ENCODE measurements at places on chromosomes 7 and 10.

DNA sequence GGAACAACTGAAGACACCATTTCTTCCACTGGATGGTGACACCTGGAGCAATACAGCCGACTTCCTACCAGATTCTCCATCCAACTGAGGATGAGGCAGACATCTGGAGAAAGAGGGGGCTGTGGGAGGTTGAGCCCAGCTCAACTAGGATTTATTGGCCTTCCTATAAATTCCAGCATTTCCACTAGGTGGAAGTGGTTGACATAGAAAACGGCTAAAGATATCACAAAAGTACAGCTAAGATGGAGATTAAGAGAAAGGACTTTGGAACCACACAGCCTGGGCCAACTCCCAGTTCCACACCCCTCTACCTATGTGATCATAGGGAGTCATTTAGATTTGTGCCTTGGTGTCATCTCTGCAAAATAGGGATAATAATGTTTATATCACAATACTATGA lies 61.3 kb upstream of the CAV2 start:
- DNase-seq = no peak

DNA sequence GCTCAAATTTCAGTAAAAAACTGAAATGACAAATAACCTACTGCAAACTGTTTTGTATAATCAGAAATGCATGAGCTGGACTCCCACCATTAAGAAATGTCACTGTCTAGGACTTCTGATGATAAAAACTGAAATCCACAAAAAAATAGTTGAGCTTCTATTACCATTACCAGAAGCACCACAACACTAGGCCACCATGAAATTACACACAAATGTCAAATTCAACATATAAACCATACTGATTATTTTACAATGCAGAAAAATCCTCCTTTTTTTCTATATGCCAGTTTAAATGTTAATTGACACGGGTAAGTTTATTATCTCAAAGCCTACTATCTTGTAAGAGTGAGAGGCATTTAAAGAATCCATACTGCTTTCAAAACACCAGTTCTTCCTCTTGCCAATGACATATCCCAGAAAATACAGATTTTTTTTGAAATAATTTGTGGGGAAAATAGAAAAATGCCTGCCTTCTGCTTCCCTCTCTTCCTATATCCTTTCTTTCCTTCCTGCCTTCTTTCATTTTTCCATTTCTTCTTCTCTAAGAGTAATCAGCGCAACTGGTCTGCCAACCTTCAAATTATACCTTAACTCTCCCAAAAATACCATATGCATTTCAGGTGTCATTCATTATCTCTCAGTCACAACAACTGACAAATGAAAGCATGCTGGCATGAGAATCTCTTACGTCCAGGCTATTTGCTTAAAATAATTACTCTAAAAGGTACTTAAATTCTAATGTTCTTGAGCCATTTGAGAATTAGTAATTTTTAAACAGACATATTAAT lies 12.3 kb downstream of the PDK4 start:
- no peak for DNase-seq

DNA sequence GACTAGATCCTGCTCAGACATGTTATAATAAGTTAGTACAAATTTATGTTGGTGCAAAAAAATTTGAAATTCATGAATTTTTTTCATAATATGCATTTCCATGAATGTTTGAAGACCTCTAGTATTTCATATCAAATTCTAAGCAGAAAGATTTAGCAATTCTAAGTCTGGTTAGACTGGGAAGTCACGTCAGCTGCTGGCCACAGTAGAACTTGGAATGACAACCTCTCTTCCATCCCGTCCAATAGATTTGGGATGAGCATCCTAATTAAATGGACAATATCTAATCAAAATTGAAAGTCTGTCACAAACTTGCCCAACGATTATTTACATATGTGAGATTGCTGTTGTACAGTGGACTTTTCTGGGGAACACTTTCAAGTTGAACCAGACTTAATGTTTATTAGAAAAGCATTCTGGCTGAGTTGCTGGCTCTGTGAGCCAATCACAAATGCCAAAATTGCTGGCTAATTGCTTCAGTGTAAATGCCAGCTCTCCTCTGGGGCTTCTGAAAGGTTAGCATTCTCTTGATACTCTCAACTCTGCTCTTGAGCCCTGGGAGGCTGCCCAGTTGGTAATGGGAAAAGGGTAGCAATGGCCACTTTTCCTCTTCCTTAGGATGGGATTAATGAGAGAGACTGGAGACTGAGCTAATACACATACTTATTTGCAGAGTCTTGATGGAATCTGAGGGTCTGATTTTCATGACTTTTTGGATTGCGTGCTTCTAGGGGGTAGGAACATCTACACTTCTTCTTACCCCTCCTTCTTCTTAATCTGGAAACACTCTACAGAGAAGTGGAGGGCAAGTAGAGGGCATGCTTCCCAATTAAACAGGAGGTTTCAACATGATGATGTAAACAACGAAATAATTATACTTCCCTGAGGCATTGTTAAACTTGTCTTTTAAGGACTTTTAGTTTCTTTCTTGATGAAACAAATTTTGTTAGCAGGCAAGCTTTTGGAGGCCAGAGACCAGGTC lies 253.5 kb downstream of the BAMBI start:
- DNase-seq = no peak

DNA sequence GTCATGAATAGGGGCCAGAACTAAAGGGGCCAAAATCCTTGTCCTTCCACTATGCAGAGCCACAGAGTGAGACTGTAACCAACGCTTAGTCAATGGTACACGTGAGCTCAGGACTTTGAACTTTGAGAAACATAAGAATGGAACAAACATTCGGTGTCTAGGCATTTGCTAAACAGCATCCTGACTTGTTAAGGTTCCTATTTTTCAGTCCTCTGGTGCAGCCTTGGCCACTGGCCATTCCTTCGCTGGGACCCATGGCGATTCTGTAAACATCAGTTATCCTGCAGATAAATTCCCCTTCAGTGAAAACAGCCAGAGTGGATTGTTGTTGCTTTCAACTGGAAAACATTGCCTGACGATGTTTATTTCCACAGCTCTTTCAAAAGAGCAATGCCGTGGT lies 266.8 kb downstream of the SORCS1 start:
- DNase-seq = no peak

DNA sequence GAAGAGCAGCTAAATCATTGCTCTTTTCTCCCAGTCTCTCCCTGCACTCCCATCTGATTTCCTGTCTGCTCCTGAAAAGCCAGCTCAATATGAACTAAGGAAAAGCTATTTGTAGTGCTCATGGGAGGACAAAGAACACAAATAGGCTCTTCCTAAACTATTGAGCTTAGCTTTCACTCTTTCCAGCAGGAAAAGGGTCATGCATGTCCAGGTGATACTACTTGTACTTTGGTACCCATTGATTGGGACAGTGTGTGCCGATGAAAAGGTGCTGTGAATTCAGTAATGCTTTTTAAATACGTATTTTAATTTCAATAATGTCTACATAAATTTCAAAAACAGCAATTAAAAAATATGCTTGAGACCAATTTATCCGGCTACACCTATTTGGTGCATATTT lies 37.5 kb upstream of the ATXN7L1 start:
- no peak for DNase-seq

DNA sequence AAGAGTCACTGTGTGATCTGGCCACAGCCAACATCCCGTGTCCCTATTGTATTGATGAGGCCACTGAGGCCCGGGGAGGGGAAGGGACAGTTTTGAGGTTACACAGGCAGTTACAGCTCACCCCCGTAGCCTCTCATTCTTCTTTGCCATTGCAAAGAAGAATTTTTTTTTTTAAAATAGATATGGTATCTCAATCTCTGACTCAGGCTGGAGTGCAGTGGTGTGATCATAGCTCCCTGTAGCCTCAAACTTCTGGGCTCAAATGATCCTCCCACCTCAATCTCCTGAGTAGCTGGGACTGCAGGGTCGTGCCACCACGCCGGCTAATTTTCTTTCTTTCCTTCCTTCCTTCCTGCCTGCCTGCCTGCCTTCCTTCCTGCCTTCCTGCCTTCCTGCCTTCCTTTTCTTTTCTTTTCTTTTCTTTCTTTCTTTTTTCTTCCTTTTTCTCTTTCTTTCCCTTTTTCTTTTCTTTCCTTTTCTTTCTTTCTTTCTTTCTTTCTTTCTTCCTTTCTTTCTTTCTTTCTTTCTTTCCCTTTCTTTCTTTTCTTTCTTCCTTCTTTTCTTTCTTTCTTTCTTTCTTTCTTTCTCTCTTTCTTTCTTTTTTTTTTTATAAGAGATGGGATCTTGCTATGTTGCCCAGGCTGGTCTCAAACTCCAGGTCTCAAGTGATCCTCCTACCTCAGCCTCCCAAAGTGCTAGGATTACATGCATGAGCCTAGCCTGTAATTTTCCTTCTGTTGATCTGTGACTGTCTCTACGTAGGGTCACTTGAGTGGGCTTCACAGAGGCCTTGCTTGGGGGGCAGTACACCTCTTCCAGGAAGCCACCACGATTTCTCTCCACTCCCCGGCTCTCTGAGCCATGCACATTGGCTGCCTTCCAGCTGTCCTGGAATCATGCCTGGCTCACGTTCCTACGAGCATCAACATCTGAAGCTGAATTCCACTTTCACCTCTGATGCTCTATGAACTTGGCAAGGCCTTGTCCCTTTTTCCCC lies 31.3 kb downstream of the TMEM270 start:
- no peak for DNase-seq

GRCh38 chr7:127893547-127893946 lies 137.7 kb downstream of the LRRC4 start:
- no peak for DNase-seq

DNA sequence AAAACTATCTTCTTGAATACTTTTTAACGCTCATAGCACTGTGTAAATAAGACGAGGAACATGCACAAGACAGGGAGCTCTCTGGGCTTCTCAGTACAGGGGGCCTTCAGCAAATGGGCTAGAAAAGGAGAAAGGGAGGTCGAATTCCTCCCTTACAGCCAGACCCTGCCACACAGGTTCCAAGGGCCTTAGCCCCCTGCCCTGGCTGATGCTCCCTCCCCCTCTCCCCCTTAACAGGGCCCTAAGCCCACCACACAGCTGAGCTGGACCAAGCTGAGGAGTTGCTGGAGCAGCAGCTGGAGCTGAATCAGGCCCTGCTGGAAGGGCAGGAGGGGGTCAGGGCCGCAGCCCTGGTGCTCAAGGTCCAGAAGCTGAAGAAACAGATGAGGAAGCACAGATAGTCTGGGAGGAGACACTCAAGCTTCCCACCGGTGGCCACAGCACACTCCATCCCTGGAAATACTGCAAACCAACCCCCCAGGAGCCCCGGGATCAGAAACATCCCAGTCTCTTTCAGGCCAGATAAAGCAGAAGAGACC lies 153.9 kb downstream of the SNX13 start:
- no peak for DNase-seq

DNA sequence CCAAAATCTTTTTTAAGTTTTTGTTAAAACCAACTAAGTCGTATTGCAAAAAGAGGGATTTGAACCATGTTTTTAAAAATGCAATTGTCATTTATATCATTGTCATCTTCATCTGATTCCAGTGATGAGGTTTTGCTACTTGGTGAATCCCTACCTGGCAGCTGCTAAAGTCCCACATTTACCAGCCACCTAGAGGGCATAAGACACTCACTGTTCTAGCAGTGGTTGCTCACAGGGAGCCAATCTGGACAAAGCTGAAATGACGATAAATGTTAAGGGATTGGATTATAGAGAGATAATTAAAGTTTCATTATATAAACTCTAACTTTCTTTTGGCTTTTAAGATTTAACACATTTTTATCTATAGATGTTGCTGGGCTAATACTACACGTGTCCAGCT lies 18.7 kb downstream of the KIFBP start:
- DNase-seq = no peak

- no peak for DNase-seq
Measured at GRCh38 chr7:106357675-106358074, 72.9 kb upstream of the NAMPT start.

- no peak for DNase-seq
Measured at GRCh38 chr7:155852426-155853301, 40.4 kb upstream of the SHH start.

DNA sequence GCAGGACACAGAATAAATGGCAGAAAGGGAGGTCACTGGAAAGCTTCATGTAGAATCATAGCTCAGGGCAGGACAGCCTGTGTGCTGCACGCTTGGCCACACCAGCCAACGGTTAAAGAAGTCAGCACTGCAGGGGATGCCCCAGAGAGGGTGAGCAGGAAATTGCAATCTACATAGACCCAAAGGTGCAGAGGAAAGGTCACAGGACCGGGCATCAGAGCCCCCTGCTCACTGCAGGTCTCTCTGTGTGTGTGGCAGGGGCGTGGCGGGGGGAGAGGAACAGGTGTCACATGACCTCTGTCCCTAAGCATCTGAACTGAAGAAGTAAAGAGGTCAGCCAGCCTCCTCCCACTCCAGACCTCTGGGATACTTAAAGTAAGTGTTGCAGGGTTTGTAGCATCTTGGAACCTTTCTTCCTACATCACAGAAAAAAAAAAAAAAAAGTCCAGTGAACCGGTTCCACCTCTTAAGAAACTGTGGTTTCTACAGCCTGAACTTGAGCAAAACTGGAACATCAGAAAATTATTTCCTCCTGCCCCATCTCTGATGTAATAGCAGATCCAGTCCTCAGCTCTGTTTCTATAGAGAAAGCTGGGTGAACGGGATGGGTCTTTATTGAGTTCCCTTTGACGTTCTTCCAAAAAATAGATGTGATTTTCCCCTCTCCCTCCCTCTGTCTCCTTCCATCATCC lies 64.3 kb downstream of the RGS10 start:
- no peak for DNase-seq

- no peak for DNase-seq
Measured at GRCh38 chr7:68362745-68363518, 1235.3 kb upstream of the AUTS2 start.

DNA sequence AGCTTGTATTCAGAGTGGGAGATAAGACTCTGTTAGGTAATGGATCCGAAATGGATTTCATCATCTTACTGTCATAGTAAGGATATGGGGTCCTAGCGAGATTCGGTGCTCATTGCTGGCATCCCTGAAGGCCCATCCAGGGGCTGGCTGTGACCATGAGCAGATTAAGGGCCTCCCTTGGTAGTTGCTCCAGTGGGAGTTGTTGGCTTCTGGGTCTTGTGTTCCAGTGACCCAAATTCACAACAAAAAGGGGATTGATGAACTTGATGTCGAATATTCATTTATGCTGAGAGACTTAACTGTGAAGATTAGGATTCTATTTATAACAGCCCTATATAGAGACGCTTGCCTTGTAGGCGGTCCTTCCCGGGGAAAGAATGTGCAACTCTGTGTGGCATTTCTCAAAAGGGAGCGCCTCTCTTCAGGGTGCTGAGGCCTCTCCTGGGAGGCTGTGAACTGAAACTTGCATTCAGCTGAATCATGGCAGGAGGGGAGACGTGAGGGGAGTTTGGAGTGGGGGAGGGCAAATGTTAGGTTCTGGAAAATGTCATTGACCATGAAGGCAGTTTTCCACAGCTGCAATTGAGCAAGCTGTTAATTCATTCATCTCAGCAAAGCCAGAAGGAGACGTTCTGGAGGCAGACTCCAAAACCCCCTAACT lies 233.1 kb upstream of the FZD8 start:
- DNase-seq = no peak
